NCI-H1092 (cell line): ENCODE measurements at places on chromosomes 5 and 9.

DNA sequence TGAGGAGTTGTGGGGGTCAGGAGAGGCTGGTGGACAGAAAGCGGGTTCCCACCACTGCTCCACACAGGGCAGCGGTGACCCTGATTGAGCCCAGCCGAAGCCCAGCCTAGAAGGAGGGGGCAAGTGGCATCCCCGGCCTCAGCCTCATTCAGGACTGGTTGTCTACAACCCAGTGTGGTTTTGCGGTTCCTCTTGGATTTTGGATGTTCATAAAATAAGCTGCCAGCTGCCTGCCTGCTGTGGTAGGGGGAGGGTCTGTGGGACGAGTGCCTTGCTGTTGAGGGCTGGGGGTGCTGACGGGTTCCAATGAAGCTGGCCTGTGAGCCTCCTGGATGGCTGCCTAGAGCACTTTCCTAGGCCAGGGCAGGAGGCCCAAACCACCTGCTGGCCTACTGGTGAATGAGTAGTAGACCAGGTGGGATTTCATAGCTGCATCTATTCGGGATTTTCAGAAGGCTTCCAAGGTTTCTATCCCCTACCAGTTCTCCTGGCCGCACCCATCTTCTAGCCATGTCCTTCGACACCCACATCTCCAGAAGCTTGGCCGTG lies 102.4 kb downstream of the NDFIP1 start:
- DNase-seq, result no peak

- DNase-seq, result no peak
Measured at GRCh38 chr5:123476731-123477130, 35.2 kb upstream of the CSNK1G3 start.

GRCh38 chr9:82543726-82544125 lies 519.2 kb downstream of the RASEF start:
- DNase-seq, result no peak

GRCh38 chr5:22683050-22683449 lies 170.1 kb downstream of the CDH12 start:
- no peak for DNase-seq

DNA sequence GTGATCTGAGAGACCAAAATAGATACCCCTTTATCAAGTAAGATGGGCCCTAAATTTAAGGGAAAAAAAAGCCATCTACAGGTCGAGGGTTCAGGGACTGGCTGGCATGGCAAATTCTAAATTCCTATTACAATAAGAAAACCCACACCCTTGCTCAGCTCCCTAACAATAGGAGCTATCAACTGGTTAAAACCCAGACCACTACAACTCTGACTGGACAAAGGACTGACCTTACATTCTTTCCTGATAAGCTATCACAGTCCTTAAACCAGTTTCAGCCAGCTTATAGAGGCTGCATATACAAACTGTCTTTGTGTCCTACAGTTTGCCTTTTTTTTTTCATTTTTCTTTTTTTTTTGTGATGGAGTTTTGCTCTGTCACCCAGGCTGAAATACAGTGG lies 803.6 kb downstream of the NR2F1-AS1 start:
- DNase-seq, result no peak

DNA sequence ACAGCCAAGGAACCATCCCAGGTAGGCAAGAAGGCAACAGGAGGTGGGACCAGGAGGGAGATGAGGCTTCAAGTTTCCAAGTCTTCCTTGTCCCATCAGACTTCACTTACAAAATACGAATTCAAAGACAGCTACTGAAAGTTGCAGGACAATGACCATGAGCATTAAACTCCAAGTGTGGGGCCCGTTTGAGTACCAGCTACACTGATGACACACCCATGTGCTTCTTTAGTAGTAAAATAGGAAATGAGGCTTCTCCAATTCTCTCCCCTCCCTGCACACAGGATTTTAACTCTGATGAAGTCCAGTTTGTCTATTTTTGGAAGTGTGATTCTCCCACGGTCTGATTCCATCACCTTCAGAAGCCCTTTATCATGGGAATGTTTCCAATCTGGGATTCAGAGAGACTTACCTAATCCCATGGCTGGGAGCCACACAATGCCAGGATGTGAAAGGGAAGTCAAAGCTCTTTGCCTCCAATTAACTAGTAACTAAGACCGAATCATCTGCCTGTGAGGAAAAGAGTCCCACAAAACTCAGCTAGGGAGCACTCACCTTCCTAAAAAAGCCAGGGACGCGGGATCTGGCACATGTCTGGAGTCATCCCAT lies 222.8 kb upstream of the MSX2 start:
- no peak for DNase-seq
